Activated CD4-positive, alpha-beta memory T cell treated with anti-CD3 and anti-CD28 coated beads, Interleukin-2, amount 10 ng/mL, durations not matched to agents 7 days and 5 days (primary cell): ENCODE measurements at places on chromosomes 6 and 20.

DNA sequence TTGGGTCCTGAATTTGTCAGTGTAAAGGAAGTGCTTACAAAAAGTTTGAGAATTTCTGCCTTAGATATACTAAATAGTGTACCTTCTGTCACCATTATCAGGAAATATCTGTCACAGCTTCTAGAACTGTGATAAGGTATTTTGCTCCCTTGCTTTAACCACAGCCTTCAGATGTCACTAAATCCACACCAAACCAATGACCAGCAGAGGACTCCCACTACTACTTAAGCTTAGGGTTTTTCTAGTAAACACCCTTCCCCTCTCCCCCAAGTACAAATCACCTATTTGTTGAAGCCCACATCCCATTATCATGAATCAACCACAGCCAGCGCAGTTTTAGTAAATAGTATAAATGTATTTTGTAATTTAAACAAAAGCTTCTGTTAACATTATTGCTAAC, 8.6 kb upstream of the JPH2 start:
- no peak for DNase-seq

GRCh38 chr20:53678990-53679596, 85.5 kb upstream of the ZNF217 start:
- DNase-seq = no peak

DNA sequence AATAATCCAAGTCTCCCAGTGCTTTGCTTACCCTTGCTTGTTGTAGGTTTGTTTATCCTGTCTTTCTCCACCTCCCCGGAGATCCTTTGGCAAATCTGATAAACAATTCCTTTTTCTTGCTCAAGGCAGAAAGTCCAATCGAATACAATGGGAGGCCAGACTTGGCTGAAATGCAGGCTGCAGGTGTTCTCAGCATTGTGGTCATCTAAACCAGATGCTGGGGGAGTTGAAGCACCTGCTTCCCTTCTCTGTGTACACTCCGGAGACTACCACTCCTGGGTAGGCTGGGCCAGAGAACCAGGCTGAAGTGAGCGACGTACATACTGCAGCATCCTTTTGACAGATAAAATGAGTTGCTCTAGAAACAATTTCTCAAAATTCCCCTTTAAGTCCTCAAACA, 82.6 kb upstream of the PREP start:
- no peak for DNase-seq

DNA sequence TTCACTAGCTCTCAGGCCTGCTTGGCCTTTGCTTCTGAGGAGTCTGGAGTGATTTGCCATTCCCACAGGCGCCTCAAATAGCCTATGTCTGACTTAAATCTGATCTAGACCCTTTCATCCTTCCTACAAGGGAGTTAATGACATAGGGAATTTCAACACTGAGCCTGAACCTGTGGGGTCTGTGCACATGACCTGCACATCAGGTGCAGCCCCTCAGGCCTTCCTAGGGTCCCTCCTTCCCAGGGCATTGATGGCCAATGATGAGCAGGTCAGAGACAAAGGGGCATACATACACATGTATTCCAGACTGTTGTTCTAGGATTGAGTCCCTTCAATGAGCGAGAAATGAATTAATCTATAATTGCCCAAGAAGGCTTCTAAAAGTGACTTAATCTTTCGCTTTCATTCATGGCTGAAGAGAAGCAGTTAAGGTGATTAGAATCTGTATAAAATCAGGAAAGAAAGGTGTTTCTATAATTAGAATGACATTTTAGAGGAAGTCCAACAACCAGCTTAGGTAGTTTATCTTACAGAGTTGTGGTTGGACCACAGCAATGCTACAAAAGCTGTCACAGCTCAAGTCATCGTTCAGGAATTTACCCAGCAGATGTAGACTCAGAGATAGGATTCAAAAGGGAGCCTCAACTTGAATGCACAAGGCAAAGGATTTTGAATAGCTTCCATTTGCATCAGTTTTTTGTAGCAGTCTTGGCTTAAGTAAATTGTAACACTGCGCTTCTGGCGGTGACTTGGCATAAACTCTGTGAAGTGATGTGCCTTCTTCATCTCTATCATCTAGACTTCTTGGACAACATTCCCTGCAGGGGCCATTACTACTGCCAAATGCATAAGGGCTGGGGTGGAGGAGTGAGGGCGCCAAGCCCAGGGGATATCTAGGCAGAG, 27.0 kb upstream of the TBC1D7 start:
- peak; percentile 28 for DNase-seq

- no peak for DNase-seq
Observed at GRCh38 chr6:17204533-17204932, 76.6 kb upstream of the RBM24 start.
